Central memory CD4-positive, alpha-beta T cell (primary cell): ENCODE measurements at places on chromosomes 6 and 20.

DNA sequence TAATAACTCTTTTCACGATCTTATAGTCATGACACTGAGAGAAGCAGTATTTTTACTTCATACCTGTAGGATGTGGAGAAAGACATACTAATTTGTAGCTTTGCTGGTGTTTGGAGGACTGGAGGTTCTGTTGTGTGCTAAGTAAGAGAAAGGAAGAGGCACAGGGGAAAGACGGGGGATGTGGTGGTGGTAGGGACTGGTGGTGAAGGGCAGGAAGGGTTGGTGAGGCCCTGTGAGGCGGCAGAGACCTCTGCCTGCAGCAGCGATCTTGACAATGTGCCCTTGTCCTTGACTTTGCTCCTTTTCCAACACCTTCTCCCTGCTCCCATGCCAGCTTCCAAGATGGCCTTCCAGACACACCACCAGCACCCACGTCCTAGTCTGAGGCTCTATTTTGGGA is 32.6 kb upstream of the MPC1 start:
- peak; percentile 57 for DNase-seq

GRCh38 chr6:4159491-4159890 is 24.1 kb upstream of the ECI2 start:
- DNase-seq: no peak

DNA sequence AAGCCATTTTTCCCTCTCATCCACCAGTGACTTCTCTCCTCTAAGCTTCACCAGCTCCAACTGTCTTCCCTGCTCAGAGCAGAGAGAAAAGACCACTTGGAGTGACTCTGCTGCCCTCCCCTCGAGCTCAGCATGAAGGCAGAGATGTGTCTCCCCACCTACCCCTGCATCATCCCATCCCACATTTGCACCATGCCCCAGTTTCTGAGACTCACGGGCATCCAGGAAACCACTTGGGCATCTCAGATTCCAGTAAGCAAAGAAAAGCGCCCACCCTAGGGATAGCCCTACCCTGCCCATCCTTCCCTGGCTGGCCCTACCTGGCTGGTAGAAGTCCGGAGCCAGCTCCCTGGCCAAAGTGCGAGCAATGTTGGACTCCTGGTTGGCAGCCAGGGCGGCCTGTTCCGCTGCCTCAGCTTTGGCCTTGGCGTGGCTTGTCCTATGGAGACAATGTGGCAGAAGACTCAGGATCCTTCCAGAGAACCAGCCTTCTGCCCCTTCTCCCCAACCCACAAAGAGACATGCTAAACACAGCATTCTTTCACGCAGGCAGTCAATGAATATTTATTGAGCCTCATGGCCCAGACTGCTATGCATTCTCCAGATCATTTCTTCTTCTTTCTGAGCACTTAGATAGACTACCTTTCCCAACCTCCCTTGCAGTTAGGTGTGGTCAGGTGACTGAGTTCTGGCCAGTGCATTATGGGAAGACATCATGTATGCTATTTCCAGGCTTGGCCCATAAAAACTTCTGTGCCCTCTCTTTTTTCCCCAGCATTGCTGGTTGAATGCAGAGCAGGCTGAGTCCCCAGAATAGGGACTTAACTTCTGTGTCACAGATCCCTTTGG is 68.6 kb downstream of the JPH2 start:
- DNase-seq: no peak

- no peak for DNase-seq
These were observed 124.0 kb upstream of the CARMIL1 start for GRCh38 chr6:25155211-25155610.

- no peak for DNase-seq
These were observed 54.0 kb downstream of the PSMG4 start for GRCh38 chr6:3312604-3313231.

DNA sequence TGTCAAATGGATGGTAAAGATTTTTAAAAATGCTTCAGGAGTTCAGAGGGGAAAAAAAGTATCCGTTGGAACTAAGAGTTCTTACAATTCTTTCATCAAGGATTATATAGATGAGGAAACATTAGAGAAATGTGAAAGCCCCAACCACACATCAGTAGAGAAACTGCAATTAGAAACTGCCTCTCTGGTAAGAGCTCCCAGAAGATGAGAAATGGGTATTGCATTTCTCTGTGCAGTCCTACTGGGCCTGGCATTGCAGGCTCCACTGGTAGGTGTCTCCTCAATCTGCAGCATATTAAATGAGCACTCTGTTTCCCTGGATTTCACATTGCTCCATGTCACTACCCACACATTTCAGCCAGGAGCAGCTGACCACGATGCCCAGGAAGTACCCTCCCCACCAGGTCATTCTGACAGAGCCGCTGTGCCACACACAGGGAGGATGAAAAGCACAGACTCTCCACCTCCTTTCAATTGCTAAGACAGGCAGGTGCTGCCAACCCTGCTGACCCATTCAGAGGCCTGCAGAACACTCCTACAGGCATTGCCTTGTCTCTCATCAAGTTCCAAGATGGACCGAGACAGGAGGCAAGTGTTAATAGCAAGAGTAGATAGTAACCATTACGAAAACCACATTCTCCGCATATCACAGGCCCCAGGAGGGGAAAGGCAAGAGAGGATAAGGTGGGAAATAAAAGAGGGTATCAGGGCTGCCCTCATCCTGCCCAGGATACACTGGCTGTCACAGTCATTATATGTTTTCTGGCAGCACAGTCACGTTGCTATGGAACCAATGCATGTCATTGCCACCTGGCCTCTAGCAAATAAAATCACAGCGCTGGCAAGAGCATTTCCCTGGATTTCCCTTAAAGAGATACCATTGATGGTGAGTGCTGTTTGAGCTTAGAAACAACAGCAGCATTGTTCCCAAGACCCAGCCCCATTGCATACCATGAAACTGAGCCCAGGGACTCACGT is 241.7 kb downstream of the ATXN1 start:
- DNase-seq: no peak

DNA sequence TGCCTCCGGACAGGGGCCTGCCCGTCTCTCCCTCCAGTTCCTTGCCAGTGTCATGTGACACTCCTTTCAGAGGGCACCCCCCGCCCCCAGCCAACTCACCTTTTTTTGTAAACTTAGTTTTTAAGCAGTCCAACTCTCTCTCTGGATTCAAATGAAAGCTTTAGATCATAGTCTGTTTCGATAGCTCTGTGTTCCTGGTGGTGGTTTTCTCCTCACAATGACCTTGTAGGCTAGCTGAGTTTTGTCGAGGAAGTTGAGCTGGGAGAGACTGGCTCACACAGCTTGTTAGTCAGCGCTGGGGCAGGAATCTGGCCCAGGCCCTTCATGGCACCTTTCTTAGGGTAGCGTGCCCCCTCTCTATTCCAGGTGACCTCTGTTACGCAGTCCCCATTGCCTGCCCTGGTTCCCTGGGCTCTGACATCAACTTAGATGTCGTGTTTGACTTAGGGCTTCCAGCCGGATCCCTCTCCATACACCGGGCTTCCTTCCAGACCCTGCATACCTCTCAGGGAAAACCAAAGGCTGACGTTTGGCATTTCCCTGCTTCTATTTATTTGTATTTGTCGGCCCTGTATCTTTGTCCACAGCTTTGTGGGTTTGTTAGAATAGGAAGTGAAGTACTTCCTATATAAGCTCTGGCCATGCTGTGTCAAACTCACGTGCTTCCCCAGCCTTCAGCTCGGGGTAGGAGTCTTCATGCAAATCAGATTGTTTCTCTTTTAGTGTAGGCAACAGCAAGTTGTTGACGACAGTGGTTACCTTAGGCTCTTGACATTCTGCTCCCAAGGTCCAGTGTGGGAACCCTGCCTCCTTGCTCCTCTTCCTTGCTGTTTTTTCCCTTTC is 12.7 kb downstream of the IGF2R start:
- peak; percentile 37 for DNase-seq

DNA sequence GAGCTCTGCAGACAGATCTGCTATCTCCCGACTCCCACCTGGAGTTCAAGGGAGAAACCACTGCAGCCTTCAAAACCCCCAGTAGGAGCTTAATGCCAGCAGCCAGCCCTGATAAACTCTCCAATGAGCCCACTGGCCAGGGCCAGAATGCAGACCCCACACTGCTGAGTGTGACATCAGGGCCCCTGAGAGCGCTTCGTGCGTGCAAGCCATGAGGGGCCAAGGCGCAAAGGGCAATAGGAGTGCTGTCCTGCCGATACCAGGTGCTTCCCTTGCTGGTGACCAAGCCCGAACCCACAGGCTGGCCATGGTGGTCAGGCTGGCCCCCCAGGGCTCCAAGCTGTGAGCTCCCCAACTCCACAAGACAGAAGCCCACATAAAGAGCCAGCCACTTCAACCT is 33.2 kb upstream of the CST7 start:
- no peak for DNase-seq

- DNase-seq: no peak
These were observed 32.2 kb upstream of the IER3 start for GRCh38 chr6:30776390-30777154.

DNA sequence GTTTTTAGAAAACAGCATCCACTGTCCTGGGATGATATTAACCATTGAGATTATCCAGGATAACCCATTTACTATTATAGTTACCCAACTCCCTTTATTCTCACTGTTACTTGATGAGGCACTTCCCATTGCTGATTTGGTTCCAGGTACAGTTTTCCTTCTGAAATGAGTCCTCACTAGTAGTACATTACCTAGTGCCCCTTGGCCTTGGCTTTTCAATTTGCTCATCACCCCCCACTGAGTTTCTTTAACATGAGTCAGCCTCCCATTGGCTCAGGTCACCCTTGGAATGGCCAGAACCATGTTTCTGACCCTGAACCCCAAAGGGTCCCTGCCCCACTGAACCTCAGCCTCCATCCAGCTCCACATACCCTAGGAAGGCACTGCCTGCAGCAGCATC is 28.4 kb downstream of the MDGA1 start:
- no peak for DNase-seq

DNA sequence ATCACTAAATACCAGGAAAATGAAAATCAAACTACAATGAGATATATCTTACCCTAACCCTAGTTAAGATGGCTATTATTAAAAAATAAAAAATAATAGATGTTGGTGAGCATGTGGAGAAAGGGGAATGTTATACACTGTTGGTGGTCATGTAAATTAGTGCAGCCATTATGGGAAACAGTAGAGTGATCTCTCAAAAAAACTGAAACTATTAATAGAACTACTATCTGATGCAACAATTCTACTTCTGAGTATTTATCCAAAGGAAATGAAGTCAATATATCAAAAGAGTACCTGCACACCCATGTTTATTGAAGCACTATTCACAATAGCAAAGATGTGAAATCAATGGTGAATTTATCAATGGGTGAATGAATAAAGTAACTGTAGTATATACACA is 48.6 kb downstream of the HLA-A start:
- DNase-seq: no peak

DNA sequence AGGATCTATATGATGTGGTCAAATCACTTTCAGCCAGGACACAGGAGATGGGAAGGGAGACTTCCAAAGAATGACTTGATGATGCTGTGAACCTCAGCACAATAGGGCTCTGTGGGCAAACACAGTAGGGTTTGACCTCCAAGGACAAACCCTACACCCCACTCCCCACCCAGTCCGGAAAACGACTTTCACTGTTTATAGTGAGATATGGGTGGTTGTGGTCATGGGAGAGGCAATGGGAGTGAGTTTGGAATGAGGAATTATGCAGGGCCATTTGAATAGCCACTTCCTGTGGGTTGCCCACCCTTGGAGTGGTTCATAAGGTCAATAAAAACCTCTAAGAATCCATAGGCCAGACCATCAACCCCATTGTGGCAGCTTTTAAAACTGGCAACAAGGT is 38.4 kb upstream of the PRND start:
- DNase-seq: no peak

GRCh38 chr6:4962905-4963304 is 40.9 kb downstream of the RPP40 start:
- no peak for DNase-seq

DNA sequence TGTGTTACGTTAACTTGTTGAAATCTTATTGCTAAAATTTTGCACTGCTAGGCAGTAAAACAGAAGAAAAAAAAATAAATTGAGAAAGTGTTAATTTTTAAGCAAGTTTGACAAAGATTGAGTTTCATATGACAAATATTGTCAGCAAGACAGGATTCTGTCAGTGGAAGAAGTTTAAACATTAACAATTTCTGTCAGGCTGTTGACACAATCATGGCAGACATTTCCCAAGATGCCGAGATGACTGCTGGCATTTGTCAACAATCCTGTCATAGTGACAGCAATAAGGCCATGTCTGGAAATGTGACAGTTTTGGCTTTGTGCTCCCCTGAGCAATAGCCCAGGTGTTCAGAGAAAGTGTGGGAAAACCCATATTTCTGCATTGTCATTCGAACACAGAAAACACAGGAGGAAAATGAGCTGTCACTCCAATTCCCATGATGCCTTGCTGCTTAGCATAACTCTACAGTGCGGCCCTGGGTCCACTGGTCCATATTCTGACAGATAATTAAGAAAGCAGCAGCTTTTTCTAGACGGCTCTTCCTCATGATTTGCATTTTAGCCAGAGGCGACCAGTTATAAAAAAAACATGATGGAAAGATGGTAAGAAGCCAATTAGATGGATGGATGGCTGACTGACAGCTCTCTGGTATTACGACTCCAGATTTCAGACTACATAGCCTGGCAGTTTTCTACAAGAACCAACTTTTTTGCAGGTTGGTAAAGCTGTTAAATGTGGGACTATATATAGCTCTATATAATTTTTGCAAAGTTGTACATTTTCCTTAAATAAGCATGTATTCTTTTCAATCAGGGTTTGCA is 43.6 kb upstream of the DEFB112 start:
- no peak for DNase-seq

- DNase-seq: no peak
These were observed 30.4 kb upstream of the CD93 start for GRCh38 chr20:23116311-23117089.

DNA sequence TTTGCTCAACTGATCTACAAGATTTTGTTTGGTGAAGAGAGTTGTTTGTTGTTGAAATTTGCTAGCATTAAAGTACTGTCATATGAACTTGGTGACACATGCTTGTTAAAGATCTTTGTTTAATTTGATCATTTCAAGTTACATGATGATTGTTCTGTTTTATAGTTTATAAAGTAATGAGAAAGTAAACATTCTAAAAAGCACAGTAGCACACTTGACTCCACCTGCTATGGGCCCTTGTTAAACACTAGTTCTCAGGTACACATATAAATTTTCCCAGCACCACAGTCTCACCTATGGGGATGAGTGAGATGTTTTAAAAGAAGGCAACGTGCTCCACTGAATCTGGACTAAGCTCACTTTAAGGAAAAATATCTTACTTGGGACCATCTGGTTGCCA is 14.1 kb downstream of the MCHR2 start:
- no peak for DNase-seq

GRCh38 chr6:106939848-106940247 is 34.7 kb downstream of the CD24 start:
- no peak for DNase-seq

- no peak for DNase-seq
These were observed 432.8 kb downstream of the CDC5L start for GRCh38 chr6:44820321-44820720.

GRCh38 chr6:72689107-72689954 is 67.5 kb downstream of the KCNQ5 start:
- no peak for DNase-seq

- DNase-seq: no peak
These were observed 64.8 kb upstream of the TMEM30A start for GRCh38 chr6:75349262-75349984.

- no peak for DNase-seq
These were observed 7.0 kb downstream of the IL22RA2 start for GRCh38 chr6:137166247-137167098.
